Epithelial cell of prostate (primary cell): ENCODE measurements at places on chromosomes 6 and 20.

DNA sequence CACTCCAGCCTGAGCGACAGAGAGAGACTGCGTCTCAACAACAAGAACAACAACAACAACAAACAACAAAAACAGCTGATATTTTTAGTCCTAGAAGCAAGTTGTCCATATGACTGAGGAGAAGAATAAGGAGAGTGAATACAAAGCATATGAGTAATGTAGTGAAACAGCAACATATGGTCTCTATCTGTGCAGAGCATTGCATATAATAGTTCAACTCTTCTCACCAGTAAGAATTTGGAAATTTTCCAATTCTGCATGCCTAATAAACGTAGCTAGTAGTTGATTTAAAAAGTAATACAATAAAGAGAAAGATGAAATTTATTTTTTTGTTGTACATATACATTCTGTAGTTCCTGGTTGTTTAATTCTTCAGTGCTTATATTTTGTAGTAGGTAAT lies 129.7 kb upstream of the FAM83B start:
- no peak for DNase-seq

GRCh38 chr20:63137851-63138415 lies 78.0 kb downstream of the YTHDF1 start:
- no peak for DNase-seq

DNA sequence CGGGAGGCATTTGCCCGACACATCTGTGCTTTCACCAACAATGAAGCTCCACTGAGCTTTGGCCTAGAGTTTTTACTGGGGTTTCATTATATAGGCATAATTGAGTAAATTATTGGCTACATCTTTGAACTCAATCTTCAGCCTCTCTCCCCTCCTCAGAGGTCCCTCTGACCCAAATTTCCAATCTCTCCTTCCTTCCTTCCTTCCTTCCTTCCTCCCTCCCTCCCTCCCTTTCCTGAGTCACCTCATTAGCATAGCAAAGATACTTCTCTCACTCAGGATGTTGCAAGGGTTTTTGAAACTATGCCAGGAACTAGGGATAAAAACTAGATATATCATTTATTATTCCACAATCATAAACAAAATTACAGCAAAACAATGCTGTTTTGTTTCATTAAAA lies 238.2 kb upstream of the PRND start:
- no peak for DNase-seq

DNA sequence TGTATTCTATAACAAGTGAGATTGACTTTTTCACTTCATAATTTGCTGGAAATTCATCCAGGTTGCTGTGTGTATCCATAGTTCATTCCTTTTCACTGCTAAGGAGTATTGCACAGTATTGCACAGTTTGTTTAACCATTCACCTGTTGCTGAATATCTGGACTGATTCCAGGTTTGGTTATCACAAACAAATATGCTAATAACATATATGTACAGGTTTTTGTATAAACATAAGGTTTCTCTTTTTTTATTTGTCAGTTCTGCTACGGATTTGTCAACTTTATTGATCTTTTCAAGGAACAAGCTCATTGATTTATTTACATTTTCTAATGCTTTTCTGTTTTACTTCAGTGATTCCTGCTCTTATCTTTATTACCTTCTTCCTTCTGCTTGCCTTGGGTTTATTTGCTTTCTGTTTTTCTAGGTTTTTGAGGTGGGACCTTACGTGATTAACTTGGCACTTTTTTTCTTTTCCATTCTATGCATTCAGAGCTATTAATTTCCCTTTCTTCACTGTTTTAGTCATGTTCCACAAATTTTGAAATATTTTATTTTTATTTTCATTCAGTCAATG lies 117.0 kb upstream of the OGFRL1 start:
- no peak for DNase-seq

GRCh38 chr20:61092251-61092650 lies 159.8 kb upstream of the CDH4 start:
- DNase-seq = no peak

GRCh38 chr20:39358052-39358451 lies 395.9 kb downstream of the DHX35 start:
- DNase-seq = no peak

DNA sequence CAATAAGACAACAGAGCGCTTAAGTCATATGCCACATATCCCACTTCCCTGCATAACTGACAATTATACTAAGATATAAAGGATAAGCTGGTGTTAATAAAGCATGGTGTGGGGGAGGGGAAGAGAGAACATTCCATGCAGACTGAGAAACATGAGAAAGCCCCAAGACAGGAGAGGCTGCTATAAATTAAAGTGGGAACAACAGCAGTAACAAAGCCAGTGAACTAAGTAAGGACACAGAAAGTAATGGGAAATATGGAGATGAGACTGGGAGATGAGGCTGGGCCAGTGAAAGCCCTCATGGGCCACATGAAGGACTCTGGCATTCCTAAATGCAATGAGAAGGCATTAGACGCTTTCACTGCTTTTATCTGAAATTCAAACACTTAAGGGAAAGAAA lies 41.3 kb downstream of the SESN1 start:
- DNase-seq = no peak

DNA sequence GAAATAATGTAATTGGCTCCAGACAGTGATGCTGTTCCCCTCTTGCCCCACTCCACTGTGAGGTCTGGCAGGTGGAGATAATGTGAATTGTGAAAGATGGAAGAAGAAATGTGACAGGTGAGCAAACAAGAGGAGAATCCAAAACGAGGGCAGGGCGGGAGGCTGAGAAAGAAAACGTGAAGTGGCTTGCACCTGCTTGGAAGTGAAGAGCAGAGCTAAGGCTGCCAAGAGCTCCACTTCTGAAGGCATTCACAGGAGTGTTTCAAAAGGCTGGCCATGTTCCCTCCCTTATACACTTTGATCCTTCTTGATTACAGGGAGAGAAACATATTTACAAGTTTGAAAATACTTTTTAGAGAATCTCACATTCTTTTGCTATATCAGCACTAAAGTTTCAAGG lies 359.4 kb downstream of the EPHA7 start:
- DNase-seq = no peak
